Hypothalamus (tissue), 51 donors: ENCODE measurements at places on chromosomes 5 and 9.
A peak's percentile ranks its signal among the peaks of the same experiment; 100 is the strongest.

- DNase-seq, result no peak
Measured at GRCh38 chr5:137091472-137091871, 407.7 kb downstream of the SPOCK1 start.

DNA sequence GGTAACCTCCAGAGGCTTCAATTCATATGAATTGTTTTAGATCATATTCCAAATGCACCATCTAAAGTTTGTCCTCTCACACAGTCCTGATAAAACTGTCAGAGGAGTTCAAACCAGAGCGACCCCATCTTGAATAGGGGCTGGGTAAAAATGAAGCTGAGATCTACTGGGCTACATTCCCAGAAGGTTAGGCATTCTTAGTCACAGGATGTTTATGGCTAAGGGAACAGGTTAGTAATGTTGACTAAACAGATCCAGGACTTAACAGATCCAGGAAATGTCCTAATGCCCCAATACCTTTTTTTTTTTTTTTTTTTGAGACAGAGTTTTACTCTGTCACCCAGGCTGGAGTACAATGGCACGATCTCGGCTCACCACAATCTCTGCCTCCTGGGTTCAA lies 192.6 kb upstream of the PRDM9 start:
- no peak for DNase-seq

DNA sequence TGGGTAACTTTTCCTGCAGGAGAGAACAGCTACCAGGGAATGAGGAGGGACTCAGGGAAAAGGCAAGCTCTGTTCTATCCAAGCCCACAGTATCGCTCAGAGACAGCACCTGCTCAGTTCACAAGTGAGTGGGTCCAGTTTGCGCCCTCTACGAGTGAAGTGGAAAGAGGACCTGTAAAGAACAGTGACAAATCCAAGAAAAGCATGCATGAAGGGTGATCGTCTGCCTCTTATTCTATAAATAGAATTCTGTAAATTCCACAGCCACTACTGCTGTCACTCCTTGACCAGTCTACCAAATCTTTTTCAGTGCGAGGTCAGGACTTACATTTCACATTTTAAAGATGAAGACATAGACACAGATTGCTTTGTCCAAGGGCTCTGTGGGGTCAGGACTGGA lies 117.5 kb downstream of the ENTREP1 start:
- DNase-seq, result no peak

GRCh38 chr9:109887079-109887478 lies 107.1 kb downstream of the PALM2AKAP2 start:
- no peak for DNase-seq

DNA sequence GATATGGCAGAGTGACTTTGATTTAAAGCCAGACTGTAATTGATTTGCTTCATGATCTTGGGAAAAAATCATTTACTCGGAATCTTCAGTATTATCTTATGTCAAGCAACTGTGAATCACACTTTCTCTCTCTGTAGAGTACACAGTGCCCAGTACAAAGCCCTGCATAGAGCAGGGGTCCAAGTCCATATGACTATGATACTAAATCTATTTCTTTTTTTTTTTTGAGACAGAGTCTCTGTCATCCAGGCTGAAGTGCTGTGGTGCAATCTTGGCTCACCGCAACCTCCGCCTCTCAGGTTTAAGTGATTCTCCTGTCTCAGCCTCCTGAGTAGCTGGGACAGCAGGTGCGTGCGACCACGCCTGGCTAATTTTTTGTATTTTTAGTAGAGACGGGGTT lies 194.8 kb upstream of the SEMA6A start:
- no peak for DNase-seq

DNA sequence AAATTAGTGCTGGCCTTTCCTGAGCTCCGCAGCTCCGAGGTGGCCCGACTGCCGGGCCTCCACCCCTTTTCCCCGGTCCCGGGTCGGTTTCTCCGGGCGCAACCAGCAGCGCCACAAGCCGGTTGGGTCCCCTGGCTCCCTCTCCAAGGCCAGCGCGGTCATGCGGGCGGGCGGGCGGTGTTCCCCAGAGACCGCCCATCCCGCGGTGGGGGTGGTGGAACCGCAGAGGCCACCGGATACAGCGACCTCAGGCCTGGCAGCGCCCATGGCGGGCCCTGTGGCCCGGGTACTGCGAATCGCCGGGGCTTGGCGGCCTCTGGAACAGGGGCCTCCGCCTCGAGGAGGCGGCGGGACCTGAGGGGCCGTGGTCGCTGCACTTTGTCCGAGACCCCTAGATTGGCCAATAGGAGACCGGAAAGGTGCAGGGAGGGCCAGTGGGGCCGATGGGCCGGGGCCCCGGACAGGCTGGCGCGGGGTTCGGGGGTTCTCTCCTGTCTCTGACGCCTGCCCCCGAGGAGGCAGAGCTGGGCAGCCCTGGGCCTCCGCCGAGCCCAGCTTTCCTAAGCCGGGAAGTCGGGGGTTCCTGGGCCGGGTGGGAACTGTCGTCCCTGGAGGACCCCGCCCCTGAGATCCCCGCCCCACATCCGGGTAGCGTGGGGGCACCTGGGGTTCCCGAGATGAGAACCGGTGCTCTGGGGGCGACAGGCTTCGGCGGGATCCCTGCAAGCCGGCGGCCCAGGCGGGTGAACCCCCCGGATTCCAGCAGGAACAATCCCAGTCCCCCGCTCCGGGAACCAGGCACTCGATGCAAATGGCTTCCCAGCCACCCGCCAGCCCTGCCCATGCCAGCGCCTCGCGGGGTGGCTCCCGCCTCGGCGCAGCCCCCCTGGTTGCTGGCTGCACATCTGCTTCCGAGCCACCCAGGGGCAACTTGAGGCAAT lies 293.9 kb downstream of the ZSWIM6 start:
- DNase-seq, result peak; percentile 28

GRCh38 chr5:40227931-40228330 lies 451.8 kb upstream of the PTGER4 start:
- no peak for DNase-seq

GRCh38 chr5:131685516-131686171 lies 50.6 kb upstream of the RAPGEF6 start:
- no peak for DNase-seq

GRCh38 chr5:134577796-134578577 lies 52.5 kb downstream of the JADE2 start:
- peak; percentile 59 for DNase-seq

- no peak for DNase-seq
Measured at GRCh38 chr5:73626814-73627313, 868 bp downstream of the ARHGEF28 start.

GRCh38 chr9:123080444-123080843 lies 47.0 kb downstream of the GPR21 start:
- no peak for DNase-seq

DNA sequence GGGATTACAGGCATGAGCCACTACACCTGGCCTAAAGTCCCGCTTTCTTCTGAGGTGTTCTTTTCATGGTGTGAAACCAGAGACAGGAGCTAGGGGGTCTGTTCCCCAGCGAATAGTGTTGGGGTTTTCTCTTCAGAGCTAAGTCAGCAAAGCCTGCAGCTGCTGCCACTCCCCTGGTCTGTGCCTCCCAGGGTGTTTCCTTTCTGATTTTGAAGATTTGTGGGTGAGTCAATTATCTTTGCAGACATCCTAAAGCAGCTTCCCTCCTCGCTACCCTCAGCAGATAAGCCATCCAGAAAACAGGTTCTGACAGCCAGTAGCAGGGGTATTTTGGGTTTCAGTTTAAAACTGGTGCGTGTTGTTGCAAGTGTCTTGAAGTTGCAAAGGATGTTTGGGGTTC lies 72.0 kb upstream of the IQGAP2 start:
- DNase-seq, result no peak

GRCh38 chr5:145680169-145680568 lies 155.0 kb downstream of the PRELID2 start:
- DNase-seq, result no peak

- no peak for DNase-seq
Measured at GRCh38 chr5:168104350-168104749, 187.1 kb upstream of the WWC1 start.

DNA sequence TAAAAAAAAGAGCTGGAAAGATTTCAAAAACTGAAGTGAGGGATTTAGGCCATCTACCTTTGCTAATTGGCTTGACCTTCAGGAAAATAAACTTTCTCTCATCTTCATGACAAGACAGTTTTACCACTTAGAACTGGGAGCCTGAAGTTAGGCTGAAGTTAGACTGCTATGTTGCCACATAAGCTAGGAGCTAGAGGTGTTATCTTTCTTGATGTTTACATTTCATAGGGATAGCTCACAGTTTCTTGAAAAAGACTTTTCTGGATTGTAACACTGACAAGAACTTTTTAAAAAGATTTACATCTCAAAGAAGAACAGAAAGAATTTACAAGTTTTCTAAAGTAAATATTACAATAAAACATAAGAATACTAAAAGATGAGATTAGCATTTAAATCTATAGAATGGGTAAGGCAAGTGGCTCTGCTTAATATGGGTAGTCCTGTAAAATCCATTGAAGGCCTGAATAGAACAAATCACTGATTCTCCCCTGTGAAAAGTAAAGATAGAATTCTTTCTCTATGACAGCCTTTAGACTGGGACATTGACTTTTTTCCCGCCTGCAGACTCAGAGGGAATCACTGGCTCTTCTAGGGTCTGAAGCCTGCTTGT lies 1665.4 kb upstream of the CDH9 start:
- DNase-seq, result no peak

DNA sequence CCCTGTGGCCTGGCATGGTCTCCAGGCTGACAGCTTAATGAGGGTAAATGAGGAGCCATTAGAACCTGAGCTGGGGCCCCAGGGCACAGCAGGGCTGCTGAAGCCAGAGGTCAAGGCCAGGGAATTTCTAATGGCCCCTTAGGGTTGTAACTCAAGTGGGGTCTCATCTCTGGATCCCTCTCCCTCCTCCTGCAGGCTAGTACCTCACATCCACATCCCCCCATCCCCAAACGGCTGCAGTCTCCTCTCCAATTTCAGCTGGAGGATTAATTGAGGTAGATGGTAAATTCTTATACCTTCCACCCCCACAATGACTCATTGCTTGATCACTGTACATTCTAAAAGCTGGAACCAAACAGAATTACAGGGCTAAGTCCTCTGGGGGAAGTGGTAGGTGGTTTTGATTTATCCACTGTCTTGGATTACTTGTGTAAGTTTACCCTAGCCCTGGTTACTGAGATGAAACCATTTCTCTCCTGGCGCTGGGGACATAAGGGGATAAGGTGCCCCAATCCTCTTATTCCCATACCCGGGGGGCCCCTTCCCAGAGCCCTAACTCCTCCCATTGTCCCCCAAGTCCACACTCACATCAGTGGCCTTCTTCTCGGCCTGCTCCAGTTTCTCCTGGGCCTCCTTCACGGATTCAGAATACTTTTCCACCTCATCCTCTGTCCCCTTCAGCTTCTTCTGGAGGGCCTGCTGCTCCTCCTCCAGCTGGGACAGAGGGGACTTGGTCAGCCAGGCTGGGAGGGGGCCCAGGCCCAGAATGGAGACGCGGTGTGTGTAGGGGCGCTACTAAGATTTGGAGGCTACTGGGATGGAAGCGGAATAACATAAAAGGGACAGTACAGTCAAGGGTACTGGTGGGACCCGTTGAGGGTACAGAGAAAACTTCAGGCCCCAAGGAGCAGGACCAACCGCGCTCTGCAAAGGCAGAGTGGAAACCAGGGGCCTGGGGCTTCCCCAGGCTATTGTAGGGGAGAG lies 875 bp downstream of the TPM2 start:
- DNase-seq, result no peak

GRCh38 chr5:133294380-133294779 lies 242.6 kb downstream of the HSPA4 start:
- DNase-seq, result no peak

GRCh38 chr5:35859101-35859661 lies 2.5 kb downstream of the IL7R start:
- no peak for DNase-seq

DNA sequence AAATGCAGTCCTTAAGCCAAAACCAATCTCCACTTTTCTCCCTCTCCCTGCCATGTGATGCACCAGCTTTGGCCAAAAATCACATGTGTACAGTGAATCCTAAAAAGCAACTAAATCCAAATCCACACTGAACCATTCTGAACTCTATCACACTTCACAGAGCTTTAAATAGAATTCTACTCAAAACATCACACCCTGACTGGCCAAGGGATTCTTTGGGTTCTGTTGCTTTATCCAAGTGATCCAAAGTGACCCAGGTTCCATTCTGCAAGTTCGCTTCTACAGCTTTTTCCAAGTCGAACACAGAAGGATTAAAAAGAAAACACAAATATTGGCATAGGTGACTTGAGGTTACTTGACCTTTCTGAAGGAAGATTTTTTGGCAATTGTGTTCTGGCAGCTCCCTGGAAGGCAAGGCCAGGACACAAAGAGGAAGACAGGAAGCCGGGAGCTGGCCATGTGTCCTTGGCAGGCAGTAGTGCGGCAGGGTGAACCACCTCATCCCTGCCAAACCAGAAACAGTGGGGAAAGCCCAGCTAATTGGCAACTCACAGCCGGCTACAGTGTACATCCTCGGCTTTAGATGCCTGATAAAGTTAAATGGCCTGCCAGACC lies 115.0 kb downstream of the NFIB start:
- peak; percentile 69 for DNase-seq

GRCh38 chr9:23741351-23741750 lies 84.7 kb downstream of the ELAVL2 start:
- DNase-seq, result no peak

DNA sequence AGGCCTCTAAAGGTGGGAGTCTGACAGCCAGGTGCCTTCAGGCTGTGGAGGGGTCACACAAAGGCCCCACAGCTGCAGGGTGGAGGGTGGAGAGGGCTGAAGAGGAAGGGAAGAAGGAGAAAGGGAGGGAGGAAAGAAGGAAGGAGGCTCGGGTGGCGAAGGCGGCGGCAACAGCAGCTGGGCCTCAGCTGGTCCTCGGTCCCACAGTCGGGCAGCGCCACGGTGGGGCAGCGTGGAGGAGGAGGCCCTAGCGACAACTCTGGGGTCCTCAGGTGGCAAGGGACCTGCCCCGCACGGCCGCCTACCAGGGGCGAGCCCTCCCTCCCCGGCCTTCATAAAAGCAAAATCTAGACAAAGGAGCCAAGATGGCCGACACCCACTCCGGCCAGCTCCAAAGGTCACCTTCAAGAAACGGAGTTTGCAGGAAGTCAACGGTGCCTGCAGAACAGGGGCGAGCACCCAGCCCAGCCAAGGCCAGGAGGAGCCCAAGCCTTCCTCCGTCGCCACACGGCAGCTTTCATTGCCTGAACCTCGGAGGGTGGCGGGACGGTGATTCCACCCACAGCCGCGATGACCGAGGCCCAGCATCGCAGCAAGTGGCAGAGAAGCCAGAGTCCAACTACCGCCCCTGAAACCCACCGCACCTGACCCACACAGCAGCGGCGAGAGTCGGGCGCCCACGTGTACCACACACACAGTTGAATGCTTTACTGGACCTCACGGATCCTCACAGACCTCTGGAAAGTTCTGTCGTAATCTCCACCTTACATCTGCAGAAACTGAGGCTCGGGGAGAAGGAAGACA lies 98.7 kb downstream of the VAV2 start:
- DNase-seq, result no peak
